Left renal cortex interstitium (tissue), 4 donors: ENCODE measurements at places on chromosomes 4 and X.

GRCh38 chrX:39504850-39505259 is 592.9 kb downstream of the BCOR start:
- DNase-seq, result no peak

DNA sequence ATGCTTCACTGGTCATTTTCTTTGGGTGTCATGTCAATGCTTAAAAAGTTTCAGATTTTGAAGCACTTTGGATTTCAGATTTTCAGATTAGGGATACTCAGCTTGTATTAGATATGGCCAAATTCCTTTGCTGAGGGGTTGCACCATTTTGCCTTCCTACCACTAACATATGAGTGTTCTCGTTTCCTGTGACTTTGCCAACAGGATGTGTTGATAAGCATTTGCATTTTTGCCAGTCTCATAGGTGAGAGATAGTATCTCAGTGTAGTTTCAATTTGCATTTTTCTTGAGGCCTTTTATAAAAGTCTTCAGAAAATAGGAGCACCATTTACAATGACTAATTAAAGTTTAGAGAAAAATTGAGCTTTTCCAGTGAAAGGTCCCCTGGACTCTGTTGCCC is 71.6 kb upstream of the CLCN4 start:
- no peak for DNase-seq

DNA sequence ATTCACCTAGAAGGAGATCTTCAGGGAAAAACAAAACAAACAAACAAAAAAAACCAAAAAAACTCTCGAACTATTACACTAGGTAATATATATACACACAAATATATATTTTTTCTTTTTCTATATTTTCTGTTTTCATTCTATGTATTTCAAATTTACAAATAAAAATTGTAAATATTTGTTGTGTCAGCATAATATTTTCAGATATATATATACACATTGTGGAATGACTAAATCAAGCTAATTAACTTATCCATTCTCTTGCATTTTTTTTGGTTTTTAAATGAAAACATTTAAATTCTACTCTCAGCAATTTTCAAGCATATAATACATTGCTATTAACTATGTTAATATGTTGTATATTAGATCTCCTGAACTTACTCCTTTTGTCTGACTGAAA is 762.0 kb upstream of the PCDH10 start:
- DNase-seq, result no peak

- DNase-seq, result no peak
Observed at GRCh38 chrX:4830880-4831557, 1117.6 kb upstream of the PRKX start.

- no peak for DNase-seq
Observed at GRCh38 chr4:72971572-72971971, 97.9 kb downstream of the COX18 start.

DNA sequence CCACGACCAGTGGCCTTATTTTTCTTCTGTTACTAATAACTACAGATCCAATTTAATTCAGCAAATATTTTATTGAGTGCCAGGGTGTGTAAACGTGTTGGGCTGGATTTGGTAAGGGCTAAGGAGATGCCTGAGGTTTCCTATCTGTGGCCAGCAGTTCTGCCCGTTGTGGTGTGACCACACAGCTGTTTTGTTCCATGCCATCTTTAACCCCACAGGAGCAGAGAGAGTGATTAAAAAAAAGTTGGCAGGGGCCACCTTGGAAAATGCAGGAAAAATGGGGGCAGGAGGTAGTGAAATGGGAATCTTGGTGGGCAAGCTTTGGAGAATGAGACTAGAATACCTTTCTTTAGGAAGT is 1.1 kb downstream of the PLAC8 start:
- no peak for DNase-seq

GRCh38 chrX:65098851-65099250 is 122.6 kb upstream of the ZC4H2 start:
- no peak for DNase-seq

DNA sequence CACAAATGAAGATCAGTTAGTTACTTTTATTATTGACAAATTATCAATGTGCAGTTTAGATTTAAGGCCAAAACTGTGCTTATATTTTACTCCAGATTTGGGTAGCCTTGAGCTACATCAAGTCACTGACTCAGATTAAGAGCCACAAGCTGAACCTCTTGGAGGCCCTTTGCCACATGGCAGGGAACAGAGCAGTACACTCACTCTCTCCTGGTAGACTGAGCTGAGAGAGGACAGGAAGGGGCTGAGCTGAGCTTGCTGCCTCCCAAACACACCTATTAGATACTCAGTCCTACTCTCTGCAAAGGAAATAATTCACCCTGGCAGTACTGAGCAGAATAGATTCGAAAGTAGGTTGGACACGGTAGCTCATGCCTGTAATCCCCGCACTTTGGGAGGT is 7.8 kb downstream of the STAP1 start:
- DNase-seq, result no peak

DNA sequence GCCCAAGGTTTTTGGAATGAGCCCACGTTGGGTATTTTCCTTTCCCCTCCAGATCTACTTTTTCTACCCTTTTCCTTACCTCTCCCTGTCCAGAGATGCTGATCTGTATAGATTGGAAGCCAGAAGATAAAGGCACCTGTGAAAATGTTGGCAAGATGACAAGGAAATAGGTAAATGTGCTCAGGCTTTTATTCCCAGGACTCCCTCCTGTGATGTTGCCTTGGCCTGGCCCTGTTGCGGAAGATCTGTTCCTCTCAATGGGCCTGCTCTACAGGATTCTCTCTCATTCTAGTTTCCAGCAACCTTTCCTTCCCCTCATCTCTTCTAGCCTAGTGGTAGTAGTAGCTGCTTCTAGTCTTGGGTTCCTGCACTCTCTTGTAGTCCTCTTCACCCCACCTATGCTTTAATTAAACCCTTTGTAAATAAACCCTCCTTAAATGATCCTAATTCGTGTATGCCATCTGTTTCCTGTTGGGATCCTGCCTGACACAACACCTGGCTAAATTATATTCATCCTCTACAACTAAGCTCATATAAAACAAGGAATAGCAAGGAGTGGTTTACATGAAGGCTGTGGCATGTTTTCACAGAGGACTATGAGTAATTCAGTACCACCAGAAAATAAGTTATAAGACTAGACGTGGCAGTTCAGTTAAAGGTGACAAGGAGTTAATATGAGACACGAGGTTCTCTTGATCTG is 95.7 kb upstream of the MAOA start:
- no peak for DNase-seq

- DNase-seq, result no peak
Observed at GRCh38 chrX:111460607-111461006, 48.6 kb upstream of the DCX start.

- DNase-seq, result no peak
Observed at GRCh38 chr4:146846882-146847281, 98.8 kb downstream of the TTC29 start.

DNA sequence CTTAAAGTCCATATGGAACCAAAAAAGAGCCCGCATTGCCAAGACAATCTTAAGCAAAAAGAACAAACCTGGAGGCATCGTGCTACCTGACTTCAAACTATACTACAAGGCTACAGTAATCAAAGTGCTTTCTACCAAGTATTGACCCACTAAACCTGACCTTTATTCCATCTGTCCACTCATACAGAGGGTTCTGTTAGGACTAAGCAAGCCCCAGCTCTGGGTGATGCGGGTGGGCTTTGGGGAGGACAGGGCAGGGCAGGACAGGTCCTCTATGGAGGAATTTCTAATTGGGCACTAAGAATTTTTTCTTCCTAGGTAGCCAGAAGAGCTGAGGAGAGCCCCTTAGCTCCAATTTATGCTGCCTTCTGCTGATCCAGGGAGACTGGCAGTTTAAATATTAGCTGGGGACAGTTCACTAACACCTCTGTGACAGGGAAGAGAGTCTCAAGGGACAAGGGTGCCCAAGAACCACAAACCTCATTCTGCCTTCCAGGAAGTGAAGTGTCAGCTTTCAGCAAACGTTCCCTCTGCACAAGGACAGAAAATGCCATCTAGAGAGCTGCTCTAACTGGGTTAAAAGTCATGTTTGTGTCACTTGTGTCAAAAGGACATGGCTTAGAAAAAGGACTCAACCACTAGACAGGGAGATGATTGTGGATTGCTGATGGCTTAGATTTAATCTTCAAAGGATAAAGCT is 143.2 kb downstream of the KIT start:
- DNase-seq, result no peak

GRCh38 chr4:3630598-3631543 is 98.6 kb upstream of the LRPAP1 start:
- DNase-seq, result no peak

GRCh38 chrX:16141422-16142245 is 18.3 kb downstream of the GRPR start:
- no peak for DNase-seq

DNA sequence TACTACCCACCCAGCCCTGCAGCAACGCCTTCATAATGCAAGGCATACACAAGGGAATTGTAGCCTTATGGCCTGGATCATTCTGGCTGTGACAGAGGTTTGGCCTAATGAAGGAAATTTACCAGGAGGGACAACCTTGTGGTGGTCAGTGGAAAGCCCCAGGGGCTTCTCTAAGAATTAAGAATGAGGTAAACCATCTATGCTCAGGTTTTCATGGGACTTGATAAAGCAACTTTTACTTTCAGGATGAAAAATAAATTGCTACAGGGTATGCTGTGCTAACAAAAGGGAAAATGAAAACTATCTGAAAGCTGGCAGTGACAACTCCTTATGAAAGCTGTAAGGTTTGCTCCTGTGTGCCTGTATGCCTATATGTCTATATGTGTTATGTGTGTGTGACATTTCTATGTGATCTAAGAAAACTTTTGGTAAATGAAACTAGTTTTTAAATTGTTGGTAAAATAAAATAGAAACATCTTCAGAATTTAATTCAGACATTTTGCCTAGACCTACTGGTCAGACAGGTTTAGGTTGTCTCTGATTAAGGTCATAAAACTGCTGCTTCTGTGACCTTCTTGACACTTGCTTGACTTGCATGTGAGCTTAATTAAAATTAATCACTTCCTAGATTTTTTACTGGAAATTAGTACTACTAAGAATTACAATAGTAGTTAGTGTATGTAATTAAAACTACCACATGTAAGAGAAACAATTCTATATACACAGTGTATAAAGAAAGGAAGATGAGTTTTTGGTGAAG is 19.9 kb upstream of the TXK start:
- DNase-seq, result no peak

GRCh38 chrX:39907964-39908661 is 189.6 kb downstream of the BCOR start:
- DNase-seq, result no peak

DNA sequence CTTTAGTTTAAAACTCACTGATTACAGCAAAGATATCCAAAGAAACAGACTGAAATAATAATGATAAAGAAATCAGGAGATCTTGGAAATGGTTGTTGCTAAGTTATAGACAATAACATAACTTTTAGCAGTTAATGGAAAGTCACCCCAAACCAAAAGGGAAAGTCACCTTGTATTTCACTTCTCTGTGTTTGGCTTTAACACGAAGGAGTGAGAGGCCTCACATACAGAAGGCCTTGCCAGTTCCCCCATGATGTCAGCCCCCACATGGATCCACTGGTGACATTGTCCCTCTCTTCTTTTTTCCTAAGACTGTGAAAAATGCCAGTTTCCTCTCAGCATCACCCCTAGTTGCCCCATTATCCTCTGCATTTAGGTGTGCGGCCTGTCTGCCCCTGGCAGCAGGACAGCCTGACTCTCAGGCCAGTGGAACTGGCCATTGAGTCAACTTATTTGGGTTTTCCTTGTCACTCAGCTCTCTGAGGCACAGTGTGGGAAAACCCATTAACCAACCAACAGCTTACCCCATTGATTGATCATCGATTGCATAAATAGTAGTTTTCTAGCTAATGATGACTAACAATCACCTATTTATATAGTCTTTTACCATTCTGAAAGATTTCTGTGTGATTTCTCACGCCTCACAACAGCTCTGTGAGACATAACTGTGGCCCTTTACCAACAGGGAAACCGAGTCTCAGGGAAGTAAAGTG is 308.1 kb downstream of the PTTG2 start:
- no peak for DNase-seq

GRCh38 chrX:52542311-52542710 is 25.4 kb upstream of the XAGE1B start:
- no peak for DNase-seq

DNA sequence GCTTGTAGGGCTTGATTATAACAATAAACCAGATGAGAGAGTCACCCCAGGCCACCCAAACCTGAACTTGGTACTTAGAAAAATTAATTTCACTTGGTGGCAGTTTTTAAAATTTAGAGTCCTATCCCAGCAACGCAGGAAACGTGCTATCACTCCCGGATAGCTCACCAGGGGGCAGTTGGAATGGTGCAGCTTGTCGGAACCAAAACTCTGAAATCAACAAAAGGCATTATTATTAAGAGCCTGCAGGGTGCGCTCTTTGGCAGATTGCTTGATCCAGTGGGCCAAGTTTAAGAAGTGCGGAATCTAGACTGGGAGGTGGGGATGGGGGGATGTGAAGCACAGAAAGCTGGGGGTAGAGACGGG is 2.4 kb downstream of the FRAS1 start:
- peak; percentile 79 for DNase-seq

- no peak for DNase-seq
Observed at GRCh38 chr4:122978789-122979188, 56.4 kb upstream of the NUDT6 start.

GRCh38 chr4:73897380-73898136 is 28.4 kb downstream of the CXCL1 start:
- no peak for DNase-seq

DNA sequence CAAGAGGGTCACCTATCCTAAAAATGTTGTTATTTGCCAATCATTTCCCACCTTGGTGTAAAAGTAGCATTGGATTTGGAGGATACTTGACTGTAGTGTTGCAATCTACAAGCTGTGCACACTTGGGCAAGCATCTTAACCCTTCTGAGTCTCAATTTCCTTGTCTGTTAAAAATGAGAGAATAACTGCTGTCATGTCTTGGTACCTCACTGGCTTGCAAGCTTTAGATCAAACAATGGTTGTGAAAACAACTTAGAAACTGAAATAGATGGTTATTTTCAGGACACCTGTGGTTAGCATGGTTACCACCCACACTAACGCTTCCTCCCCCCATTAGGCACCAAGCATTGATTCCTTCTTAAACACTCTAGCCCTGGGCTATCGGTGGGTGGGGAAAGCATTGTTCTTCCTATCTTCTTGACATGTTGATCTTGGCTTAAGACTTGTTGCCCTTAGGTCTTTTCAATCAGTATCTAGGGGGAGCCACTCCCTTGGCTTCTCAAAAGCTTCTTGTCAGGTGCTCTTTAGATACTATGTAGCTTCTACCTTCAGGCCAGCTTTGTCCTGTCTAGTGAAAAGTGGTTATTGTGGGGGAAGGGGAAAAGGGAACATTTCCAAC is 10.6 kb upstream of the AMOT start:
- DNase-seq, result no peak

- no peak for DNase-seq
Observed at GRCh38 chr4:12178614-12179610, 750.2 kb upstream of the HS3ST1 start.

GRCh38 chr4:163701916-163702315 is 207.4 kb downstream of the TMA16 start:
- no peak for DNase-seq
